Renal pelvis (tissue), 12 donors: ENCODE measurements at places on chromosomes 6 and 20. TPM values are rescaled to one million over a fixed set of nuclear protein-coding genes. Genes with fewer than 3 reads are reported as not detected.
A peak's percentile ranks its signal among the peaks of the same experiment; 100 is the strongest.

DNA sequence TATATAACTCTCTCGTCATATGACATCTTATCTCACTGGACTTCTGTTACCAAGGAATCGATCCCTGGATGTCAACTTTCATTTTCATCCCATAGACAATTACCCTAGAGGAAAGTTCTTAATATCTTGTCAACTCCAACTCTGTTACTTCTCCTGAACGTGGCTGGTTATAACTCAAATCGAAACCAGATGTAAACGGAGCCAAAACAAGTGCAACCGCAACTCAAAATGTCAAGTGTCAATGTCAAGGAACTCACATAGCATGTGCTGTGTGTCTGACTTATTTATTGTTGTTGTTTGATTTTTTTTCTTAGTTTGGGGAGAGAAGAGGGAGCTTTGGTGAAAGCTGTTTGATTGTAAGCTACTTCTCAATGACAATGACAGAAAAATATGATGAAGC, 108.6 kb downstream of the VIP start:
- DNase-seq = no peak

DDO gene
- polyA plus RNA-seq = 1.7 TPM

DNA sequence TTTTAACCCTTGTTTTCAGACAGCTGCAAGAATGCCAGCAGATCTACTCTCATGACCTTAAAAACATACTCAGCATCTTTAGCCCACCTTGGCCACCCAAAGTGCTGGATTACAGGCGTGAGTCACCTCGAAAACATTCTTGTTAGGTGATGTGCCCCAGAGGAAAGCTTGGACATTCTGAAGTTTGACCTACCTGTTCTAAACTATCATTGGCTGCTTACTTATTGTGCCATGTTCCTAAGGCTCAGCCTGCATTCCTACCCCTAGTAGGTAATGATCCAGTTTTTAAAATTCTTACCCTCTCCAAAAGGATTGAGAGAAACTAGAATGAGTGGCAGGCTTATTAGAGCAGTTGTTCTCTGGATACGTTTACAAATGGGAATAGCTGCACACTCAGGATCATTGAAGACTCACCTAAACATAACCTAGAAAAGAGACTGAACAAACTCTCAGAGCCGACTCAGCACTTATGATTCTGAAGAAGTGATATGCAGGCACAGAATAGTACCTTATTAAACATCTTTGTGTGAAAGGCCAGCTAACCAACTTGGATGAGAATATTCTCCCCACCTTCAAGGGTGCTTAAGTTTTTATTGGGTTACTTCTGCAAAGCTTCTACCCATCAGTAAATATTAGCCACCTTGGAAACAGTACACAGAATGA, 362.1 kb downstream of the NRN1 start:
- no peak for DNase-seq

- DNase-seq = no peak
Observed at GRCh38 chr6:148635070-148635743, 111.6 kb upstream of the UST start.

- DNase-seq = no peak
Observed at GRCh38 chr6:104995989-104996617, 39.2 kb downstream of the LIN28B start.

- no peak for DNase-seq
Observed at GRCh38 chr6:125797886-125798444, 7.2 kb downstream of the NCOA7 start.

THBS2 gene
- 10.1 TPM for polyA plus RNA-seq

DNA sequence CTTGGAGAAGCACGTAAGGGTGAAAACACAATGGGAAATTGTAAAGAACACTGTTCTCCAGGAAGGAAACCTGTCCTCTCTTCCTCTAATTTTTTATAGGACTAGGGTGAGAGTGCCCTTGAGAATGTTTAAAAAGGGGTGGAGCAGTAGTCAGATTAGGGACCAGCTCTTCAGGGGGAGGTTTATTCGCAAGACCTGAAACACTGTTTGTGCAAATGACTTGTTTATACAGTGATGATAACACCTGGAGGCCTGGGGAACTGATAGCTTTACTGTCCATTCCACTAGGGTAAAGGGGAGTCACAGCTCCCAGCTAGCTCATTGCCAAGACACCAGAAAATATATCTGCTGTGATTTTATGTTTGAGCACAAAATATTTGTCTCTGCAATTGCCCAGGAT, 8.1 kb upstream of the FUT9 start:
- DNase-seq = no peak

DNA sequence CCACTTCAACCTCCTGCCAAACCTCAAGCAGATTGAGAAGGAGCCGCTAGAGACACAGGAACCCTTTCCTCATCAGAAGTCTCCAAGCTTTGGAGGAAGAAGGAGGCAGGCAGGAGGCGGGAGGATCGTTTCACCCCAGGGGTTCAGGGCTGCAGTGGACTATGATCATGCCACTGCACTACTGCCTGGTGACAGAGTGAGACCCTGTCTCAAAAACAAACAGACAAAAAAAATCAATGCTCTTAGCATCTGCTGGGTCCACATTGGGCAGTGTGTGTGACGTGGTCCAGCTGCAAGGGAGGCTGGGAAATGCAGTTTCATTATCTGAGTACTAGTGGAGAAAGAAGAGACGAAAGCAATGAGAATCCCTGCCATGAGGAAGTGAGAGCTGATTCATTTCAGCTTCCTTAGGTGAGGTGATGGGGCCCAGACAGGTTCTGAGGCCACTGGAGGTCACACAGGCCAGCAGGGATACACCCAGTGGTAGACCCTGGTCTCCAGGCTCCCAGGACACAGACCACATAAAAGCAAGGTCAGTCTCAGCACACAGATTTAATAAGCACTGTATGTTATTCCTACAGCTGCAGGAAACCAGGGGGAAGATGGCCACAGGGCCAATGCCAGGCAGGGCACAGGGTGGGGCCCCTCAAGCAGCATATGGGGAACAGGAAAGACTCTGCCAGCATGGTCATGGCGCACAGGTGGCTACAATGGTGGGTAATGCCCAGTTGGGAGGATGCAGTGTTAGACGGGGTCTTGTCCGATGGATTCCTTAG, 4.3 kb downstream of the GFRA4 start:
- no peak for DNase-seq

GRCh38 chr6:34981366-34981765, 92.3 kb downstream of the ANKS1A start:
- peak; percentile 36 for DNase-seq

ZNF831 gene
- 0.09 TPM for polyA plus RNA-seq

SYNCRIP gene
- polyA plus RNA-seq = 166 TPM

GRCh38 chr6:135707426-135707825, 144.1 kb upstream of the PDE7B start:
- DNase-seq = no peak

GRCh38 chr6:36196113-36196879, at the start of gene BRPF3:
TSS of gene BRPF3 (plus strand) at chr6:36196744. CDS start at chr6:36200323, 3,579 bp downstream.
- peak; percentile 79 for DNase-seq

GRCh38 chr6:145327586-145327985, 407.7 kb downstream of the EPM2A start:
- no peak for DNase-seq

GRCh38 chr20:1479831-1480595, 11.2 kb downstream of the SIRPB2 start:
- DNase-seq = no peak

PSORS1C2 gene
- not detected for polyA plus RNA-seq

GRCh38 chr6:33926451-33926850, 122.6 kb upstream of the MLN start:
- DNase-seq = no peak

- no peak for DNase-seq
Observed at GRCh38 chr6:18561037-18561750, 174.0 kb downstream of the RNF144B start.

DEFB124 gene
- polyA plus RNA-seq = 0.70 TPM

- DNase-seq = no peak
Observed at GRCh38 chr6:137823826-137824555, 43.1 kb upstream of the TNFAIP3 start.
